ENCODE measurements at places on chromosomes 2 and 18.

GRCh38 chr2:120231564-120231973, 8.4 kb upstream of the TMEM185B start:
- peak; percentile 18 for DNase-seq

- no peak for DNase-seq
Measured at GRCh38 chr2:38138419-38138818, 62.5 kb upstream of the CYP1B1 start.

DNA sequence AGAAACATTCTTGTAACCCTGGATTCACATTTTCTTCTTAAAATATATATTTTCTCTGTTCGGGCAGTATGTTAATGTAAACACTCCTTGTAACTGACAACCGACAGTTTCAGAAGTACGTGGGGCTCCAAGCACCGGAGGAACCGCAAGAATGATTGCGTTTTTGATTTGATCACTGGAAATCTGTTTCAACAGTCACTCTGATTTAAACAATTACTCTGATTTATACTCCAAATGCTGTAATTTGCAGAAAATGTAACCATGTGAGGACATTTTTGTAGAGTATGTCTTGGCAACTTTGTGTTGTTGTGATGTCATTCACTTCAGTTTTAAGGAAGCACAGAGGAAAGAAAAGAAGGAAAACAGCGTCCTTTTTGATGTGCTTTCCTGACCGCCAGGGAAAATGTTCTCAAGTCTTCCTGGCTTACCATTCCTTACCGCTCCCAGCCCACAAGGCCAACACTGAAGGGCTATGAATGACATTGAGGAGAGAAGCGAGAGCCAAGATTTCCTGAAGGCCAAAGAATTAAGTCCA, 77.7 kb downstream of the APOB start:
- no peak for DNase-seq

- DNase-seq = peak; percentile 72
Measured at GRCh38 chr2:231786177-231786916, at the start of gene COPS7B. Gene COPS7B (plus strand): TSS chr2:231786445. CDS start chr2:231788571, 2,126 bp downstream.

DNA sequence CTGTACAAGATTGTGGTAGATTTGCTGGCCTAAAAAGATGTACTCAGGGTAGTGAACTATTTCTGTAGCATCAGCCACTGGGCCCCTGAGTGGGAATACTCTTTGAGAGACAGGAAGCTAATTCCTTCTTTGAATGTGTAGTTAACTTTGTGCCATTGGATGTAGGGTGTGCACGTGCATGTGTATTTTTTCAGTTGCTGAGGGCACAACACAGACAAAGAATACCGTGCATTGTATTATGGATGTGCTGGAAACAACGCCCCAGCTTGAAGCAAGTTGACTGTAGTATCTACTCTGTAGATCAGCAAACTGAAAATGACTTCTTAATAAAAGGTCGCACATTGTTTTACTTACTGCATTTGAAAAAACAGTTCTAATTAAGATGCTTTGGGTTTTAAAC, 14.1 kb downstream of the CRIM1 start:
- no peak for DNase-seq

- DNase-seq = no peak
Measured at GRCh38 chr2:3238951-3239841, 138.4 kb downstream of the EIPR1 start.

- no peak for DNase-seq
Measured at GRCh38 chr2:99637159-99637697, 147.4 kb upstream of the REV1 start.

All from stimulated activated CD8-positive, alpha-beta memory T cell treated with anti-CD3 and anti-CD28 coated beads, Interleukin-12 subunit alpha, Interleukin-12 subunit beta, amount 100 ng/mL, for 4 hours (primary cell).